ENCODE measurements at places on chromosomes 1 and 21.

DNA sequence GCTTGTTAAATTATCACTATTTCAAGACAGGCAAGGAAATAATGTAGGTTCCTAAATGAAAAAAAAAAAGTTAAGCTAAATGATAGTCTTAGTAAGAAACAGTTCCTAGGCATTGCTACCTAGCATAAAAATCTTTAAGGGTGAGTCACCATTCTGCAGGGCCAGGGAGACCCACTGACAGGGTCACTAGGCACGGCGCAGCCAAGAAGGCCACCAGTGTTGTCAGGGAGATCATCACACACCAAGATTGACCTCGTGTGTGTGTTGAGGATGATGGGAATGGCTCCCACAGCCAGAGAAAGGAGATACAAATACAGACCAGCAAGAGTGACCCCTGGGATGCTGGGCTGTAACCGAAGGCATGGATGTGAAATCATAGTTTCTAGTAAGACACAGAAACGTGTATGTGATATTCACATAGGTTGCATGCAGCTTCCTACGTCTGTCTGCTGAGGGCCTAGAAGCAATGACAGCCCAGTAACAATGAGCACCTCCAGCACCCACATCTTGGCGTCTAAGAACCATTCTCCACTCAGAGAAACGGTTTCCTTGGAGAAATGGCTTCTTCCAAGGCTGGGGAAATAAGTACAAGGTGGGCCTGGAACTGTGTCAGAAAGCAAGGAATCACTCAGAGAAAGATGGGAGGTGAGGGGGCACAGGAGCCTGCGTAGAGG lies 29.1 kb downstream of the RIPK4 start:
- no peak for DNase-seq

DNA sequence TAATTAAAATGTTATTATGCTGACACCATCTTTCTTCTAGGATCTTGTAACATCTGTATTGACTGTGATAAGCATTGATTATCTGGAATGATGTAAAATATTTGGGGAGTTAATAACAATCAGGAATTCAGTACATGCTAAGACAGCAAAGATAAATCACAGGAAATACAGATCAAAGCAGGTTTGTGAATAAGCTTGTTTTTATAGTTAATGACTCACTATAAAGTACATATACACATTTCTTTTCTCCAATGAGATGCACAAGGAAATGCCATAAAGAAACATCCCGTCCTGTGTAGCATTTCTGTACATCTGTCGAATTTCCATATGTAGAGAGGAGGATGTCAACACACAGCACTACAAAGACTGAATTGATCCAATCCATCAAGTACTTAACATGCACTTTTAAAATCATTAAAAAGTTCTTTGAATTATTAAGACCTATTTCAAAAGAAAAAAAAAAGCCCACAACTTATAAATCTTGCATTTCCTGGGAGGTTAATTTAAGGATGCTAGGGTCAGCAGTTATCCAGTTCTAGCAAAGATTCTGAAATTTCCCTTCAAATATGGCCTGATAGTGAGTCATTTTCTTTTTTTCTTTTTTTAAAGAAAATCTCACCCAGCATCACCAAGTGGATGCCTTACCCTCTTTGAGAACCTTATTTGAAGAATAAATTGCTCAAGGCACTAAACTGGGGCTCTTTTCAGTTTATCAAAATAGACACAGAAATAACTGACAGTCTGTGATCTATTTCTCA lies 243.2 kb upstream of the NR5A2 start:
- DNase-seq, result no peak

GRCh38 chr1:26913754-26914619 lies at the start of gene NR0B2:
NR0B2 (minus strand) TSS chr1:26913975; CDS start chr1:26913940, 35 bp downstream.
- no peak for DNase-seq

GRCh38 chr1:8211251-8211882 lies 106.5 kb upstream of the SLC45A1 start:
- DNase-seq, result no peak

DNA sequence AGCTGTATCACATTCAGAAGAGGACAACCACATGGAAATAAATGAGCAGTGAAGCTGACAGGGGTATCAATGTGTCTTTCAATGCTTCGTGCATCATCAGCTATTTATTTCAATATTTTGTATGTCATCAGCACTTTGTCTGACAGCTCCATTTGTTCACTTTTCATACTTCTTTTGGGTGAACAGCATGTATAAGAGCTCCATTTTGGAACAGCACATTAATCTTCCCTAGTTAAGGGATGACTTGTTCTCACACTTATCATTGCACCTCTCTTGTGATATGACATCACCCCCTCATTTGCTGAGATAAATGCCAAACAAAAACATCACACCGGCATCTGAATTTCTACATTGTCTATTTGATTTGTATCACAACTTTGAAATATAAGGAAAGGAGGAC lies 190.6 kb upstream of the SAMSN1 start:
- DNase-seq, result no peak

GRCh38 chr1:243236604-243237252 lies 18.4 kb downstream of the CEP170 start:
- no peak for DNase-seq

DNA sequence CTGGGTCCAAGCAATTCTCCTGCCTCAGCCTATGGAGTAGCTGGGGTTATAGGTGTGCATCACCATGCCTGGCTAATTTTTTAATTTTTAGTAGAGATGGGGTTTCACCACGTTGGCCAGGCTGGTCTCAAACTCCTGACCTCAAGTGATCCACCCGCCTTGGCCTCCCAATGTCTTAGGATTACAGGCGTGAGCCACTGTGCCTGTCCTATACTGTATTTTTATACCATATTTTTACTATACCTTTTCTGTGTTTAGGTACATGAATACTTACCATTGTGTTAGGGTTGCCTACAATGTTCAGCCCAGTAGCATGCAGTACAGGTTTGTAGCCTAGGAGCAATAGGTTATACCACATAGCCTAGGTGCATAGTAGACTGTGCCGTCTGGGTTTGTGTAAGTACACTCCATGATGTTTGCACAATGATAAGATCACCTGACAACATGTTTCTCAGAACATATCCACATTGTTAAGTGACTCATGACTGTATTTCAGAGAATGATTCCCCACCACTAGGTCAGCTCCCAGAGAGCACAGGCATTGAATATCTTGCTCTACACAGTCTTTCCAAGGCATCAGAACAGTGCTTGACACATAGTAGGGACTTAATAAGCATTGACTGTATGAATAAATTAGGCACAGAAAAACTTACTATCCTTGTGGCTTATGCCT lies 6.0 kb upstream of the CITED4 start:
- no peak for DNase-seq

DNA sequence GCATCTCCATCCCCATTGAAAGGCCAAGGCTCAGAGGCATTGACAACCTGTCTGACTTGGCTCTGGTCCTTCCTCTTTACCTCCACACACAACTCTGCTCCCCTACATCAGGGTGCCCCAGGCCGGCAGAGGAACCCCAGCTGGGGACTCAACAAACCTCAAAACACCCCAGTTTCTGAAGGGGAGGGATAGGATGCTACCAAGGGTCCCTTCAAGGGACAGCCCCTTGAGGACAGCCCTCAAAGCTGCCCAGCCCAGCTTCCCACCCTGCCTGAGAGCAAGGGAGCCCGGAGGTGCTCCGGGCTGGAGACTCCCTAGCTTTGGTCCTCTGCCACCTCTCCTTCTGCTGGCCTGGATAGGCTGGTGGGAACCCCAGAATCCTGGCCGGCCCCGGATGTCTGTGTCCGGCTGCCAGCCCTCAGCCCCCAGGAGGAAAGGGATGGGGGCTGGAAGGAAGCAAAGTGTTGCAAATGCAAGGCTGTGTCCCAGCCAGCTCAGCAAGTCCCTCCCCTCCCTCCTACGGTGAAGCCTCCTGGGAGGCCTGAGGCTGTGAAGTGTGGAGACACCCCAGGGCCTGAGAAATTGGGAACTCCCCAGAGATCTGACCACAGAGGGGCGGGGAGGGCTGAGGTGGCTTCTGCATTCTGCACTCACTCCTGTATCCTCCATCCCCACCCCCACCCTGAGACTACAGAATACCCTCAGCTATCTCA lies 1.1 kb upstream of the MARCKSL1 start:
- DNase-seq, result peak; percentile 23

GRCh38 chr1:203440771-203441170 lies 34.8 kb upstream of the PRELP start:
- DNase-seq, result no peak

DNA sequence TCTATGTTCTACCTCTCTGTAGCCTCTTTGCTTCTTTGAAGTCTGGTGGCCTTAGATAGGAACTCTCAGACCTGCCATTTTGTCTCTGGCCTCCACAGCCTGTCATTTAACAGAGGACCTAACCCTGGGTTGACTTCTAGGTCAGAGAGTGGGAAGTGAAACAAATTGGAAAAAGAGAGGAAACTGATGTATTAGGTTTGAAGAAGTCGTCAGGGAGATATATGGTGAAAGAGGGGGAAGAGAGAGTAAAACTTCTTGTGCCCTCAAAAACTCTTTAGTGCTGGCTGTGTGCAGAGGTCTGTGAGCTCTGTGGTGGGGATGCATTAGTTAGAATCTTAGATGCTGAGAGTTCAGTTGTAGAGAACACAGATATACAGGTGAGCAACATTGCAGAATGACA lies 30.2 kb upstream of the CD1D start:
- DNase-seq, result no peak

DNA sequence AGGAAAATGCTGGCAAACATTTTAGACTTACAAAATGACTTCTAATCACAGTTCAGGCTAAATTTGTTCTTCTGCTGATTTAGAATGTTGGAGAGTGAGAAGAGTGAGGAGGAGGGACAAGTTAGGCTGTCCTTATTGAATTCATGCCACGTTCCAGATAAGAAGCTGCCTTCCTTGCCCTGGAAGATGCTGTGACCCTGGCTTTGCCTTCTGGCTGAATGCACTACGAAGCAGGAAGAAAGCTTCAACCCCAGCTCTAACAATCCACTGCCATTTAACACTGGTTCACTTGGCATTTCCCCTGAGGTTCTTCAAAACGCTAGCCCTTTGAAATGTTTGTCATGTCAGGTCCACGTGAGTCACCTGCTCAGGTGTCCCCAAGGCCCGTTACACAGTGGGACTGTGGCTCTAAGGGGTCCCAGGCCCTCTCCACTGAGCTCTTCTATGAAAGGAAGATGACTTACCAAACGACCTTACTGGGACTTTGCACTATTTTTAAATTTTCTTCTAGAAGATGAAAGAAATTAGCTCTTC lies 30.0 kb upstream of the LRRC8C start:
- no peak for DNase-seq

DNA sequence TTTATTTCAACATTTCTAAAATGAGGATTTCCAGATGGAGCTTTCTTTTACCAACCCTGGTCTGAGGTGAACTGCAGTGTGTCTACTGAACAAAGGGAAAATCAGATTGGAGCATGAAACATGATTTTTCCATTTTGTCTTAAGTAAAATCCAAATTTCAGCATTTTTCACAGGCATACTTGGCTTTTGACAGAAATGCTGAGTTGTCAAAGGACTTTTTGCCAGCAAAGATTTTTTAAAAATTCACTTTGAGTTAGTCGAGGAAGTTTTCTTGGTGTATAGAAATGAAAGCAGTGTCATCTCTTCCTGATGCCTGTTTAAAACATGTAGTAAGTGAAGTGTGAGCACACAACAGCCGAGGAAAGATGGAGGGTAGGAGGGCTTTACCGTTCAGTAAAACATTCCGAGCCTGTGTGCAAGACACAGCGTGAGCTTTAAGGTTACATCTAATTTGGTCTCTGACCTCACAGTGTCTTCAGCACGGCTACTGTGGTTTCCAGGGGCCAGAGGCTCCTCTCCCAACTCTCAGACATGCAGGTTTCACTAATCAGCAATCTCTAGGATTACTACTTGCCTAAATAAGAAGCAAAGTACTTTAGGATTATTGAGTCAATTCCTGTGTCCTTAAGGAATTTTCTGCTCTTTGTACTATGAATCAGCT lies 45.9 kb downstream of the SAMD13 start:
- DNase-seq, result no peak

DNA sequence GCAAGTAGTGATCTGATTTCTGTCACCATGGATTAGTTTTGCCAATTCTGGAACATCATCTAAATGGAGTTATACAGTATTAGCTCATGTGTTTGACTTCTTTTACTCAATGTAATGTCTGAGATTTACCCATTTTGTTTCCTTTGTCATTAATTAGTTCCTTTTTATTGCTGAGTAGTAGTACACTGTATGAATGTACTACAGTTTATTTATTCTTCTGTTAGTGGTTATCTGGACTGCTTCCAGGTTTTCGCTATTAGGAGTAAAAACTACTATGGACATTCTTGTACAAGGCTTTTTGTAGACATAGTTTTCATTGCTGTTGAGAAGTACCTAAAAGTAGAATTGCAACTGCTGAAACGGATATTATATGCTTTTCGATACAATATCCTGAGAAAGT lies 14.1 kb downstream of the SUCO start:
- no peak for DNase-seq

Data from endothelial cell (in vitro differentiated cells).